Stomach (tissue), 19 donors: ENCODE measurements at places on chromosomes 11 and 22. TPM values are rescaled to one million over a fixed set of nuclear protein-coding genes. Genes with fewer than 3 reads are reported as not detected.

DNA sequence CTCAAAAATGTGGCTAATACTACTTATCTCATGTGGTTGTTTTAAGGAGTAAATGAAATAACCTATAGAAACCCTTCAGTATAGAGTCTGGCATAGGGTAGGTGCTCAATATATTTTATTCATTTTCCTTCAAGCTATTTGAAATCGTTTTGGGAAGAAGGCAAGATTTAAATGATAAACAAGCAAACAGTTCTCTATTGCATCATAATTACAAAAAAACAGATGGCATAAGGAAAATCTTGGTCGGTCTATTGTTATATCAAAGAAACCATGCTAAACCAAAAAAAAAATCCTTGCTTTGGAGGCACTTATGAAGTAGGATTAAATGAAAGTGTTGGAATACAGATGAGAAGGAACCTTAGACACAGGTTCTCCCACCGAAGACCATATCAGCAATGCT, 4.7 kb downstream of the ZNF202 start:
- DNase-seq: no peak

DNA sequence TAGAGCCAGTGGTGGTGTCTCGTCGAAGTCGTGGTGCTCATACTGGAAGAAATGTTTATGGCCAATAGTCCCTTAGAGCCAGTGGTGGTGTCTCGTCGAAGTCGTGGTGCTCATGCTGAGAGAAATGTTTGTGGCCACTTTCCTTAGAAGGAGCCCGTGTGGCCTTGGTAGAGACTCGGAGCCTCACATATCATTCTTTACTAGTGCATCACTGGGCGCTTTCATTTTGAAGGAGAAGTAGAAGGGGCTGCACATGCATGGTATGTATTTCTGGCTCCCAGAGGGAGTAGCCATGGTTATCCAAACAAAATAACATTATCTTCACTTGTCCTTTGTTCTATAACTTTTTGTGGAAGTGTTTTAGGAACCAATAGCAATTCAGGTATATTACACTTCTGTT, 69.5 kb downstream of the JAM3 start:
- DNase-seq: no peak

The TMEM191B gene
- 1.2 TPM for polyA plus RNA-seq

- DNase-seq: no peak
Observed at GRCh38 chr22:23243006-23243573, 62.8 kb downstream of the BCR start.

The CRYBA4 gene
- polyA plus RNA-seq: not detected

GRCh38 chr22:44686873-44687600, 15.0 kb upstream of the PRR5 start:
- no peak for DNase-seq

The SEPTIN3 gene
- 0.63 TPM for polyA plus RNA-seq

The DSCAML1 gene
- polyA plus RNA-seq: 0.08 TPM
